ENCODE measurements at places on chromosomes 3 and 15. TPM values are rescaled to one million over a fixed set of nuclear protein-coding genes. Genes with fewer than 3 reads are reported as not detected.

DNA sequence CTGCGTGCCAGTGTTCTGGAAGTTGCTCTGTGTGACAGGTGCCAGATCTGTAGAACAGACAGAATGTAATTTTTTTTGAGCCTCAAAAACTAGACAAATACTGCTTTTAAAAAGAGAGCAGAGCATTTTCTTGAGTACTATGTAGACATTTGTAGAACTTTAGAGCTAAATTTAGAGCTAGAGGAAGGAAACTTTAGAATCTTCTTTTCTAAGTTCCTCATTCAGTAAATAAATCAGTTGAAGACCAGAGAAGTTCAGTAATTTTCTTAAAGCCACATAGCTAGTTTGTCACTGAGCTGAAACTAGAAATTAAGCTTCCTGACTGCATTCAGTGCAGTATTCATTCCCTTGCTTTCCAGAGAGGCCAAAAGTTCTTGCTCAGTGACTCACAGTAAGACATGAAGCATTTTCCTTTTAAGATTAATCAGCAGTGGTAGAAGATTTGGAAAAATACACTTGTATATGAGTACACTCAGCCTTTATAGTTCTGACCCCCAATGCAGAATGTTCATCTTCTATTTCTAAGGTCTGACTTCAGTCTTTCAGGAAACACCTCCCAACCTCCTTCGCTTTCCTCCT lies 83.6 kb upstream of the TSEN2 start:
- DNase-seq = peak; percentile 69

- DNase-seq = no peak
These were observed 217.9 kb downstream of the SNRPN start for GRCh38 chr15:25172691-25173090.

DNA sequence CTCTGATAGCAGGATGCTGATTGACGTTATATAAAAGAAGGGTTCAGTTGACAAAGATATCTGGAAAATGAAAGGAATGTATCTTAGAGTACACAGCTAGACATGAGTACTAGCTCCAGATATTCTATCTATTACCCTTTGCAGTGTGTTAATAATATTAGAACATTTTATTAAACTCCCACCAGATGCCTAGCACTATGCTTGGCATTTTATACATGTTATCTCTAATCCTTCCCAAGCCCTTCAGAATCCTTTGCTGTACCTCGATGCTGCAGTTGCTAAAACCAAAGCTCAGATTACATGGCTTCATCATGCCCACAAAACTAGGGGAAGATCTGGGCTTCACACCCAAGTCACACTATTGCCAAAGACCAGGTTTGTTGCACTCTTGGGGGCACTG lies 350.1 kb upstream of the AZI2 start:
- no peak for DNase-seq

DNA sequence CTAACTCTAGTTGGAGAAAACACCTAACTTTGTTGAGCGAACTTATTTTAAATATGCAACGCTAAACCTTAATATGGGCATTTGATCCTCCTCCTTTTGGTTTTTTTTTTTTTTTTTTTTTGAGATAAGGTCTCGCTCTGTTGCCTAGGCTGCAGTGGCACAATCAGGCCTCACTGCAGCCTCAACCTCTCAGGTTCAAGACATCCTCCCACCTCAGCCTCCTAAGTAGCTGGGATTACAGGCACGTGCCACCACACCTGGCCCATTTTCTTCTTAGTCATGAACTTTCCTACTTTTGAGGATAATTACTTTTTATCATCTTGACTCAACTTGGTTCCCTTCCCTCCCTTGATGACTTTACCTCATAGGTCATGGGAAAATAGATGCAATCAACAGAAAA lies 3.9 kb downstream of the NUSAP1 start:
- no peak for DNase-seq

DNA sequence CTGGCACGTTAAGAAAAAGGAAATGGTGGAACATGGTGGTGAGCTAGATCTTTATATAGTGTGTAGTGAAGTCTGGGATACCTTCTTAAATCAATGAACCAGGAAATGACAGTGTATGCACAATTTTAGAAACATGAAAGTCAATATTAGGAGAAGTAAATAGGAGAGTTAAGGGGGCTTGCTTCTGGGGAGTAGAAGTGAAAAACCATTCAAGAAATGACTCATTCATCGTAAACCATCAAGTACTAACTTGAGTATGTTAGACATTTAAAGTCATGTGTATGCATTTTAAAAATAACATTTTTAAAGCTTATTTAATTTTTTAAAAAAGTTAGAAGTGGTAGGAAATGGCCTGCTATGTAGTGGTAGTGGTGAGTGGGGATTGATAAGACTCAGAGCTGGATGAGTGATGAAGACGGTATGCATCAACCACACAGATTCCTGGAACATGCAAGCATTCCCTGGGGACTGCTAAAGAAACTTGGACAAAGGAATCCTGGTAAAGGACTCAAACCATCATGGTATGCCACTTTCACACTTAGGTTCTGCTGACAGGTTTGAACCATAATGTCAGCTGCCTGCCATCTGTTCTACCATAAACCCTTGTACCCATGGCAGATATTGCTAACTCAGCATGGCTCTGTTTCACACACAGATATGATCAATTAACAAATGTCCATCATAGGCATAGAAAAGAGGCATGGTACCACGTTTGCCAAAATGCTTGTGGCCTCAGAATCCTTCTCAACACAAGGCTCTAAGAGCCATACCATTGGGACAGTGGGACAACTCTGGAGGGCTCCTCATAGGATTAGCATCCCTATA lies 28.9 kb upstream of the MITF start:
- no peak for DNase-seq

ATP2B2 gene
- not detected for total RNA-seq

KLF15 gene
- 3.0 TPM for total RNA-seq

P2RY13 gene
- total RNA-seq = not detected

Data from endothelial cell of umbilical vein (primary cell).